Ovary (tissue), 10 donors: ENCODE measurements at places on chromosomes 7 and 10. TPM values are rescaled to one million over a fixed set of nuclear protein-coding genes. Genes with fewer than 3 reads are reported as not detected.

The PDE6C gene
- total RNA-seq = not detected

The SPDYE18 gene
- 2.1 TPM for total RNA-seq

The GDF10 gene
- total RNA-seq = 0.43 TPM

DNA sequence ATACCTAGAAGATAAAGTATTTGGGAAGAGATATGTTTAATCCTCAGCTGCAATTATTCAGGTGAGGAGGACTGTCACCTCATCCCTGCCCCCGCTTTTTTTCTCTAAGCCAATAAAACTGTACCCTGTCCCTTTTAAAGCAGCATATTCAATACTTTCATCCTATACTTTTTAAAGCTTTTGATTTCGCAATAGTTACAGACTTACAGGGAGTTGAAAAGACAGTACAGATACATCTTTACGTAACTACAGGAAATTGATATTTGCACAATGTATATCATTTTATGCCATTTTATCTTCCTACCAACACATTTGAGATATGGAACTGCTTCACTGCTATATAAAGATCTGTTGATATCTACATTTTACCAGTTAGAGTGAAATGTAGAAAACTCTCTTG, 47.6 kb downstream of the STK17A start:
- DNase-seq = no peak

- no peak for DNase-seq
Observed at GRCh38 chr7:111437736-111438135, 124.6 kb downstream of the IMMP2L start.

DNA sequence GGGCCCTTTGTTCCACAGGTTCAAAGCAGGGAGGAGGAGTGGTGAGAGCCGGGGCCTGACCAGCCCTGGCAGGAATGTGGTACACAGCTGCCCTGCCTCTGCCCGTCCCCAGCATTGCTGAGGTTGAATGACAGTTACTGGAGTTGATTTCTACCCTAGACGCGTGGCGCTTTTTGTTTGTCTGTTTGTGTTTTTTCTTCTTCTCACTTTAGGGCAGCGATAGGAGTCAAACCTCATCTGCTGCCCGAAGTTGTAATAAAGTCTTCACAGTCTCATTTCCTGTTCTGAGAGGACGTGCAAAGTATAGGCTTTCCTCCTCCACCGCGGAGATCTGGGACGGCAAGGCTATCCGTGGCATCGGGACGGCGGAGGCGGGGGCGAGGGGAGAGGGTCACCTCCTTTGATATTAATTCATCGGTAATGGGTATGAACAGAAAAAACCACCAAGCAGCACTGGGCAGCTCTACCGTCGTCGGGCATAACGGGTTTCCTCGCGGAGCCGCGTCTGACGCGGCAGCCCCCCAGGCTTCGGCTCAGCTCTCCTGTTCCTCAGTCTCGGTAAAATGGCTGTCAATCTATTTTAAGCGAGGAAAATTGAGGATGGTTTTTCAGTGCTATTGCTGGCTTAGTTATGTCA, 160.8 kb downstream of the LRMDA start:
- no peak for DNase-seq
